ENCODE measurements at places on chromosomes 1 and 21.
A peak's percentile ranks its signal among the peaks of the same experiment; 100 is the strongest.

DNA sequence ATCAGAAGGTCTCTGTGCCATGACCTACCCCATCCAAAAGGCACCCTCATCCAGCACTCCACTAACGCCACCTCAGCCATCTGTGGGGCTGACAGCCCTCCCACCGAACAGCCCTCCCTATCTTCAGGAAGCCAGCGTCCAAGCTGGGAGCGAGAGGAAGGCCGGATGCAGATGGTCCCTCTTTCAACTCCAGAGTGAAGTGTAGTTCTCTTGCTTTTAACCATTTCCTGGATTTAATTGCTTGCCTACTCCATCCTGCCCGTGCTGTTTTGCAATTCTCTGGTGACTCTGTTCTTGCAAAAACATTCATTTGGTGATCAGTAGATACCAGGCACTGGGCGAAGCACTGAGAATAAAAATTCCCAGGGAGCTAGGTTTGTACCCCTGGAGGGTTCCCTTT, 8.2 kb upstream of the DYRK1A start:
- DNase-seq = no peak

DNA sequence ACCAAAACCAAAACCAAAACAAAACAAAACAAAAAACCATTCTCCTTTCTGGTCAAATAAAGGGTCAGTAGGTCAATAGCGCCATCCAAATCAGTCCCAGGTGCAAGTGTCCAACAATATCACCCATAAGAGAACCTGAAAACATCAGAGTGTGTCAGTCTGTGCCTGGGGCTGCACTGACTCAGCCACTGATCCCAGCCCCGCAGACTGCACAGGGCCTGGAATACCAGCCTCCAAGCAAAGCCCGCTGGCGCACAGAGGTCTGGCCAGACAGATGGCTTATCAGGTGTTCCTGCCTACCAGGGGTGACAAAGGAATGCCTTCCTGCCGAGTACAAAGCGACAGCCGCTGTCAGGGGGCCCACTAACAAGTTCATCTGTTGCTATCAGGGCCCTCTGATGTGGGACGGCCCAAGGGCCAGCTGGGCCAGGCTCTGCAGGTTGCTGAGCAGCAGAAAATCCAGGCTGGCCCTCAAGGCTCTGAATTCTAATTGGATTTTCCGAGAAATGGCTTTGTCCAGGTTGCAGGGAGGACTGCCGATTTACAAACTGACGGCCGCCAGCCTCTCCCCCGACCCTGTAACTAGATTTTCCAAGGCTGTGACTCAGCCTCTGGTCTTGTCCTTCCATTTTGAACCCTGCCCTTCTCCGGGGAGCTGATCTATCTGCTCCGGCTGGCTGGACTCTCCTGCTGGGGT, 13.7 kb upstream of the TMEM51 start:
- DNase-seq = no peak

DNA sequence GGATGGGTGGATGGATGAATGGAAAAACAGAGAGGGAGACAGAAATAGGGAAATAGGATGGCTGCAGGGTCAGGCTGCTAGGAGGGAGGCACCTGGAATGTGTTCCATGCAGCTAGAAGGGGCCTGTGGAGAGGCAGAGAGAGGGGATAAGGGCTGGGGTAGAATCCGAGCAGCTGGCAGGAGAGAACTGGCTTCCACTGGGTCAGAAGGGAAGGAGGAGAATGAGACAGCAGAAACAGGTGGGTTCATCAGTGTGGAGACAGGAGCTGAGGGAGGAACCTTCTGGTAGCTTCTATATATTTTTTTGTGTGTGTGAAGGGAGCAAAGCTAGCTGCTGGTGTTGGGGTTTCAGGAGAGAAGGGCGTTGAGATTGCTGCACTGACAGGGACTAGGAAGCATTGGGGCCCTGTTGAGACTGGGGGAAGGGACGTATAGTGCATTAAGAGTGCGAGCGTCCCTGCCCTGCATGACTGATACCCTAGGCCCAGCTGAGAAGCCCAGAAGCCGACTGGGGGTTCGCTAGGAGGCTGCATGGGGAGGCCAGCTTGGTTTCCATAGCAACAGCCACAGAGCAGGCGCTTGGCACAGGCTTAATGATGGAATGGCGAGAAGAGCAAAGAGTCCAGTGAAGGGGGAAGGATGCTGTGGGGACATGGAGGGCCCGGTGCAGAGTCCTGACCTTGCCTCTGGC, 14.8 kb upstream of the KIF21B start:
- DNase-seq = no peak

DNA sequence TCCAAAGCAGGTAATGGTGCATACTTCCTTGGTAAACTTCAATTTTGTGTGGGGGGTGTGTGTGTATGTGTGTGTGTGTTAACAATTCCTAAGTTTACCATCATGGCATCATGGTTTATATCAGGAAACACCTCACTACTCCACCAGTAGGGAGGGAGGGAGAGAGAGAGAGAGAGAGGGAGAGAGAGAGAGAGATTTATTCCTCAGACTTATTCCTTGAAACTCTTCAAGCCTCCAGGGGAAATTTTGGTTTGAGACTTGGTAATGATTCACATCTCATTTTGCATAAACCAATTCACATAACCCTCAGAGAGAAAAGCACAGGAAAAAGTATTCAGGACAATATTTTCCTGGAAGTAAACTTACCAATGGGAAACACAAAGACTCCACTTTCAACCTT, 115.0 kb downstream of the TTLL7 start:
- DNase-seq = no peak

- no peak for DNase-seq
Observed at GRCh38 chr1:182248721-182249120, 142.9 kb downstream of the GLUL start.

- no peak for DNase-seq
Observed at GRCh38 chr21:45995686-45996179, 14.2 kb downstream of the COL6A1 start.

DNA sequence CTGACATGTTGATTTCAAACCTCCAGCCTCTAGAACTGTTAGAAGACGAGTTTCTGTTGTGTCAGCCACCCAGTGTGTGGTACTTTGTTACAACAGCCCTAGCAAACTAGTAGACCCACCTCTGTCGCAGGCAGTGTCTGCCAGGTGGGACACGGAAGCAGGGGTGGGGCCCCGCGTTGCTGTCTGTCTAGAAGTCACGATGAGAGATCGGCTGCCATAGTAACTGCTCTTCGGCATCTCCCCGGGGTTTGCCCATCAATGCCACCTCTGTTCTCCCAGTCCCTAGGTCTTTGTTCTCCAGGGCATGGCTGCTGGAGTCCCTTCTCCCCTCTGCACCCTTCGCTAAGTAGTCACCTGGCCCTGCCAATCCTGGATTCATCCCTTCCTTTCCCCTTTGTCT, 15.2 kb upstream of the CLSTN1 start:
- DNase-seq = no peak

GRCh38 chr1:59506952-59507351, 210.1 kb downstream of the FGGY start:
- no peak for DNase-seq

- no peak for DNase-seq
Observed at GRCh38 chr1:236281198-236281653, 532 bp downstream of the ERO1B start.

GRCh38 chr1:7105269-7105668, 320.0 kb downstream of the CAMTA1 start:
- DNase-seq = no peak

GRCh38 chr1:160580221-160580812, 1.0 kb upstream of the CD84 start:
- no peak for DNase-seq

DNA sequence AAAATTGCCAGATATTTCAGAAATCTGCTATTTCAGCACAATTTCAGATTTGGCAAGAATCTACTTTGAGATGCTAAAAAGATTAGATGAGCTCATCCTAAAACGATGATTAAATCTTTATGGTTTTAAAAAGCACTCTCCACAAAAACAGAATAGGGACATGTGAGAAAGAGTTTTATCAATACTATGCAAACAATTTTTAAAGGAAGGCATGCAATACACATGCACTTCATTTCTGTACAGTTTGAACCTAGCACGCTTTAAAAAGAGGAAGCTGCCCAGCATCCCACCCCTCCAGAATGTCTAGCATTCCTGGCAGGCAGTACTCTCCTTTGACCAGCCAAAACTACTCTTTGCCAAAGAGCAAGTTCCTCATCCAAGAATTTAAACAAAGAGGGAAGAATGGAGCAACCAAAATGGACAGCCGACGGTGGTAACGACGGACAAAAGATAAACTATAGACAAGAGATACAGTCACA, 1.3 kb downstream of the ARHGAP29 start:
- no peak for DNase-seq

DNA sequence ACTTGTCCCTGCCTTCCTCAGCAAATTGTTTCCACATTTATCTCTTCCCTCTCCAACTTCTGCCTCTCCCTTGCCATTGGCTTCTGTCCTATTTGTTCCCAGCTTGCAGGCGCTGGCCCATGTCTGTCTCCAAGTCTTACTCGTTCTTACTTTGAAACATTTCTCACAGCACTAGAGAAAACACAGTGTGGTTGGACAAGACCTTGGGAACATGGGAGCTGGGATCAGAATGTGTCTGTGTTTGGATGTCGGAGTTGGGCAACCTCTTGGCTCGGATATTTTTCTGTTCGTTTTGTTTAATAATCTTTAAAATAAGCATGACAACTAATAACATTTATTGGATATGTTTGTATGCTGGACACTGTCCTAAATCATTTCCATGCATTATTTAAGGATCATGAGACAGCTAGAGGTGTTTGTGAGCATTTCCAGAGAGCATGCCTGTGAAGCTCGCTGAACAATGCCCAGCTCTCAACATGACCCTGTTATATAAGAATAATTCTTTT, 5.9 kb upstream of the BRWD1 start:
- DNase-seq = no peak

- no peak for DNase-seq
Observed at GRCh38 chr21:37478794-37479193, 112.2 kb downstream of the DYRK1A start.

DNA sequence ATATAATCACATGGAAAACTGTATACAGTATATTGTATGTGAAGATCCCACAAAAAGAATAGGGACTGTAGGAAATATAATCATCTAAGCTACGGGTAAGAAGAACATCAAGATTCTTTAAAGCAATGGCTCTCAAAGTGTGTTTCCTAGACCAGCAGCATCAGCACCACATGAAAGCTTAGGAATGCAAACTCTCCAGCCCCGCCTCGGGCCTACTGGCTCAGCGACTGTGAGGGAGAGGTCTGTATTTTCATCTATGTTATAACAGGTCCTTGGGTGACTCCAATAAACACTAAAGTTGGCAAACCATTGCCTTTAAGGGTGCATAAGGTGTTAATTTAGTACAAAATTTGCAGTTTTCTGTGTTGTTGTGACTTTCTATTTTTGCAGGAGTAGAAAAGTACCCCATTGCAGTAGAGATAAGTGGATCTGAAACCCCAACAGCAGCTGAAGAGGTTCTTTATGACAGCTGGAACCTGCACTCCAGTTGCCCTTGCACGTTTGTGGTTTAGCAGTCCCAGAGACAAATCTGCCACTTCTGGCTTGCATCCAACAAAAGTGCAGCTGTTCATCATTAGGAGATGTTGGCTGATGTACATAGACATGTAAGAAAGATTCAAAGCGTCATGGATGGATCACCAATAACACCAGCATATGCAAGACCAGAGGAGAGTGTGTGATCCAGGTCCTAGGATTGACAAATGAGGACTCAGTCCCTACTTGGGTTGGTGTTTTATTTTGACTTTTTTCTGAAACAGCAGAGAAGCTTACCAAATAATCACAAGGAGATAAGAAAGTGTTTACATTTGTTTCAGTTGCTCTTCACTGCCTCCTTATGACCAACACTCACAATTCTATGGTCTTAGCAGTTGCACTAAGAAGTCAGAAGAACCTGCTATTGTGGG, 15.9 kb upstream of the IFNAR1 start:
- peak; percentile 41 for DNase-seq

DNA sequence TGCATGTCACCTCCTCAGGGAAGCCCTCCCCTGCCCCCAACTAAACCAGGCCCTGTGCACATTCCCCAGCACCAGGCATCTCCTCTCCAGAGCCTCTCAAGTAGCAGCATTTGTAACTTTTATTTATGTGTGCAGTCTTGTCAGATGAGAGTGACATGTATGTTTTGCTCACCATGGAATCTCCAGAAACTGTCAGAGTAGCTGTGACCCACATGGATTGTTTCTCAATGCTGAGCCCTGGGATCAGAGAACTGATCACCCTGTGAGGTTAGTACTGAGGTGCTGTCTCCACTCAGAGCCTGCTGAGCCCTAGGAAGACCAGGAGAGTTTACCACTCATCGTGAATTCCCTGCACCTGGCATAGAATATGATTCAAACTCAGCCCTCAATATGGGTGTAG, 190.9 kb upstream of the EDN2 start:
- DNase-seq = no peak

DNA sequence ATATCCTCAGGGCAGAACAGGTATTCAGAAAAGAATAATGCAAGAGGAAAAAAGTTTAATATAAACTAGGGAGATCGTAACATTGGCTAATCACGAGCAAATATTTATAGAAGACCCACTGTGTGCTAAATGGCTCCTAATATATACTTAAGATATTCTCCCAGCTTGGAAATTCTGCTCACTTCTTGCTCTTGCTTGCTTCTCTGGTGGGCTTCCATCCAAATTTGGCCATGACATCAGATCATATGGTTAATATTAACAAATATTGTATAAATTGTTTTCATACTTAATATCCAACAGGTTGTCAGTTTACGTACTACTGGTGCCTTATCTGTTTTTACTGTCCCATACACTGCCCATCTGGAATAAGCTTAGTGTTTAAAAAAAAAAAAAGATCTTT, 1.1 kb downstream of the COX20 start:
- DNase-seq = no peak

DNA sequence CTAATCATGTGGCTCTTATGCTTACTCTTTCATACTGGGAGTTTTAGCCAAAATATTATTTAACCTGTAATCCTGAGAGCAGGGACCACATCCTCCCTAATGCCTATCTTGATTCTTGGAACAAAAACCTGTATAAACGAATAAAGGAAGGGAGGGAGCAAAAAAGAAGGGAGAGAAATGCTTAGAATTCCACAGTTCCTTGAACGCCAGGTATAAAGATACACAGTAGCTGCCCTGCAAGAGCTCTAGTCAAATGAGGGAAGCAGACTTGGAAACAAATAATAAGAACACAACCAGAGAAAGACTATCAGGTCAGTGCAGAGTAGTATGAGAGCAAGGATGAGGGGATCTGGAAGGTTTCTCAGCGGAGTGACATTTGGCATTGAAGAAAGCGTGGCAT, 116.3 kb downstream of the SLC30A10 start:
- no peak for DNase-seq

GRCh38 chr1:230818367-230818766, 50.0 kb downstream of the C1orf198 start:
- no peak for DNase-seq

- no peak for DNase-seq
Observed at GRCh38 chr21:33734291-33734690, 92.0 kb downstream of the ITSN1 start.

DNA sequence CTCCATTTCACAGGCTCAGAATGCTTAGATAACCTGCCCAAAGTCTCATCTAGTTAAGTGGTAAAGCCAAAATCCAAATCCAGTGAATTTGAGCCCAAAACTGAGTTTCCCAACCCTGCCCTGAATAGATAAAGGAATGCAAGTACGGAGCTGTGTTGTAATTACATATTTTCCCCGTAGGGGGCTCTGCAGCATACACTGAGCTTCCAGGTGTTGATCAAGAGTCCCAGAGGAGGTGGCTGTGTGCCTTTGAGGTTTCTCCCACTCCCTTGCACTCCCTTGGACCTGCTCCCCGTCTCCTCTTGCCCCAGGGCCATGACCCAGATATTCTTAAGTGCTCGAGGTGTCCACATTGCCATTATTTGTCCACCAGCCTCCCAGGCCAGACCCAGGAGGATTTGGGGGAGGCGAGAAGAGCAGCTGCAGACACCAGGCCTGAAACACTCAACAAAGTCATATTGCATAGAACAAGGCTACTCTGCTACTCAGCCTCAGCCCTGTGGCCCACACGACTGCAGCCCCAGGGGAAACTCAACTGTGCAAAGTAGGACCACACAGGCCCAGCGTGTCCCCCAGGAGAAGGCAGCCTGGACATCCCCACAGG, 18.4 kb upstream of the LY9 start:
- no peak for DNase-seq
